ENCODE measurements at places on chromosomes 12 and 14.

- no peak for DNase-seq
Observed at GRCh38 chr12:76563061-76563460, 3.5 kb upstream of the OSBPL8 start.

GRCh38 chr14:100566119-100566518 lies 21.1 kb downstream of the BEGAIN start:
- no peak for DNase-seq

DNA sequence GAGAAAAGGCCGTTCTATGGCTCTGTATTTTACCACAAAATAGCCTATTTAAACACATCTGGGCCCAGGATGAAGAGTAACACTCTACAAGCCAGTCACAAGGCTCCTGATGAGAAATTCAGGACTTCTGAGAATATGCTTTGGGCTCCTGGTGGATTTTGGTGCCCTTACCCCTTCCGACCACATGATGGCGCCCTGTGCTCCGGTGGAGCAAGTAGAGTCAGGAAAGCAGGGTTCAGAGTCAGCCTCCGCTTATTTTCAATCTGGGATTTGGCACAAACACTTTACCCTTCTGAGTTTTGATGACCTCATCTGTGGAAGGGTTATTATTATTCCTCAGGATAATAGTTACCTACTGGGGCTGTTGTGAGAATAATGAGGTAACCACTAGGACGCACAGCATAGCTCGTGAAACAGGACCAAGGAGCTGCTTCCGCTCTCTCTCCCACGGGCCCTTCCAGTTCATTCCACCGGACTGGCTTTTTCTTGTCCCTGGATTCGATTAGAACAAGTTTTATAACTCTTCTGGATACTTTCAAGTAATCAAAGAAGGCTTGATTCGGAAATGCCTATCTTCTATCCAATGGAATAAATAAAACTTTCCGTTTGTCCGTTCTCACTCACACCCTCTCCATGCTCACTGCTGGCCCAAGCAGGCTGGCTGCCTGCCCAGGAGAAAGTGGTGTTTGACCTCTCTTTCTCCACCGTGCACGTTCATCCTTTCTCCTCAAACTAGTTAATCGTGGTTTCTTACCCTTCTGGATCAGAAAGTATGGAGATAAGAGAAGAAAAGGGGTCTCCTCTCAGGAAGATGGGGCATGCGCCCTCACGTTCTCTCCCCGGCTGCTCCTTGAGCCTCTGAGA lies 104.6 kb downstream of the GALC start:
- DNase-seq, result no peak

DNA sequence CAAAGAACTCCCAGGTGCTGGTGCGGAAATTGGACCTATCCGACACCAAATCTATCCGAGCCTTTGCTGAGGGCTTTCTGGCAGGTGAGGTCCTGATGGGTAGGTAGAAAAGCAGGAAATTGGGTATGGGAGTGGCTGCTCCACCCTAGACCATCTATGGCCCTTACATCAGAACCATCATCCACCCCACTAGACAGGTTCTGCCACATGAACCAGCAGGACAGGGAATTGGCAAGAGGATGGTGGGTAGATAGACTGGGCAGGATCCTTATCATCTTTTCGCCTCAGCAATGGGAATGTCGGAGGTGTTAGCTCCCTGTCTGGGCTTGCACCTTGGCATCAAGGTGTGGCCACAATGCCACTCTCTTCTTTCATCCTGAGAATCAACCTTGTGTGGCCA lies 23.5 kb downstream of the RDH12 start:
- DNase-seq, result no peak

DNA sequence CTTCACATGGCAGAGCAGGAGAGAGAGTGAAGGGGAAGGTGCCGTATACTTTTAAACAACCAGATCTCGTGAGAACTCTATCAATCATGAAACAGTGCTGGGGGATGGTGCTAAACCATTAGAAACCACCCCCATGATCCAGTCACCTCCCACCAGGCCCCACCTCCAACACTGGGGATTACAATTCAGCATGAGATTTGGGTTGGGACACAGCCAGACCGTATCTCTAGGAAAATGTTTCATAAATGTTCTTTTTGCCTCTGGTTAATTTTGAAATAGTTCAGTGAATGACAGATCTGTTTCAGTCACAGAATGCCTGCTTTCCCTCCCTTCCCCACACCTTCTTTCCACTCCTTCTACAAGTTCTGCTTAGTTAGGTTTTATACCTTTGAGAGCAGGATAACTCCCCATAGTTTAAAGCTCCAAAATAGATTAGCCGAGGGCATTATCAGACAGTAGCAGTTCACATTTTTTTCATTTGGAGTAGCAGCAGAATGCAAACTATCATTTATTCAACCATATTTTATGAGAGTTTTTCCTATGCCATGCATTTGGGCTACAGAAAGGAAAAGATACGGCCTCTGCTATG lies 27.1 kb downstream of the PELI2 start:
- no peak for DNase-seq

DNA sequence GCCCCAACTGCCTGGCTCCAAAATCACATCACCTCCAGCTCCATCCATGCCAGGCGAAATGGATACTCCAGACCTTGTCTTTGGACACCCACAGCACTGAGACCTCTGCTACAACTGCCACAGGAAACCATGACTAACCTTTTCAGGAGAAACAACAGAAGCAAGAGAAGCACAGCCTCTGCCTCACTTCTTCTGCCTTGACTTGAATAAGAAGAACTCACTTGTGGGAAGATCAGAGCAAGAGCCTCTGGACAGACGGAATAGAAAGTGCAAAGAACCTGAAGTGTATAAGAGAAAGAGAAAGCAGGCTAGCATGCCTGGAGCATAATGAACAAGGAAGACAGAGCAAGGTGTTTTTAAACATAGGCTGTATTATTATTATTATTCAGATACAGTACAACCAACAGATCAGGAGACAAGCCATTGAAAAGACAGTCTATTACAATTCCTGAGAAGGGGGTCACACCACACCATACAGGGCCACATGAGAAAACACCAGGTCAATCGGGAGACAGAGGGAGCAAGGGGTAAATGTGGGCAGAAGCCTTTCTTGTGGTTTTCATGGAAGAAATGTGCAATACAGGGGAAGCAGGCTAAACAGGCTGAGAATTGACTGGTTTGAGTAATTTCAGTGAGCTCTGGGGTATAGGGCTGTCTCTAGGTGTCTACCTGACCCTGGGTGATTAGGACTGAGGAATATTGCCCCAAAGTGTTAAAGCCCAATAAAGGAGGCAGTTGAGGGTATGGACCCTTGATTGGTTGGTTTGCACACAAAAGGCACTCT lies 7.4 kb upstream of the OR10P1 start:
- no peak for DNase-seq

DNA sequence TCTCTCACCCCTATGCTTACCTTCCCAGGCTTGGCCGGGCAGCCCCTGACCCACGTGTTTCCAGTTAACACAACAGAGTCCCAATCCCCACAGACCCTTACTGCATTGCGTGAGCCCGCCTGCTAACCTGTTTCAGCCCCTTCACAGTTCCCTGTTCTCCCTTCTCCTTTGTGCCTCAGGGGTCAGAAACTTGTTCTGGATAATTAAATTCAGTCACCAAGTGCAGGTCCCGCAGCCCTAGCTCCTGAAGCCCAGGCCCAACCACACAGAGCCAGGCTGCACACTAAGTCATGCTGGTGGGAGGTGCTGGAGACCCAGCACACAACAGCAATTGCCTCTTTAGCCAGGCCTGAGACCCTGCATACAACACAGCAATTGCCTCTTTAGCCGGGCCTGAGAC lies 9.6 kb downstream of the ISM2 start:
- DNase-seq, result no peak

DNA sequence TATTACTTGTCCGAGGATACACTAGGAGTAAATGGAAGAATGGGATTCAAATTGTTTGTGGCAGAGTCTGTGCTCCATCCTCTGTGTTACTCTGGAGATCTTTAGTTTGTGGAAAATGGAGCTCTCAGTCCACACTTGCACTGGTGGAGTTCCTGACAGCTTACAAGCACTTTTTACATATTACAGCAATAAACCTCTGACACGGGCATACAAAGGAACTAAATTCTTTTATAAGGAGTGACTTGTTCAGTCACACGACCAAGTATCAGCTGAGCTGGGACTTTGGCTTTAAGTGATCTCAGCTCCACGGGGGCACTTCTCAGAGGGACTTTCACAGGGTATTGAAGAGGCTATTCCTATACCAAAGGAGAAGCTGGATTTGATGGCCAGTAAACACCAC lies 417.5 kb downstream of the LRIG3 start:
- DNase-seq, result no peak

DNA sequence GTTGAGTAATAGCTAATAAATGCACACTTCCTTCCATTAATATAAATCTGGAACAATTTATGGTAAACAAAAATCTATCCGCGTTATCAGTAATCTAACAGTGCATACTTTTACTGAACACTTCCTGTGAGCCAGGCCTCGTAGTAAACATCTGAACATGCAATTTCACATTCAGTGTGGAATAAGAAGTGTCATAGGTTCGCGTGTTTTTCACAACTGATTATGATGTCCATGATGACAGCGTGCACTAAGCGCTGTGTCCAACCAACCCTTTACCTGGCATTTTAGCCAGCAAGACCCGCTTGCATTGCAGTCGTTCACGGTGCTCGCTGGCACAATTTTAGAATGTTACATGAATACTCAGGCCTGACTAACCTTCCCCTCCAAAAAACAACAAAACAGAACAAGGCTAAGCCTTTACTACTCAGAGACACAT lies 2.1 kb downstream of the PNMA1 start:
- no peak for DNase-seq

DNA sequence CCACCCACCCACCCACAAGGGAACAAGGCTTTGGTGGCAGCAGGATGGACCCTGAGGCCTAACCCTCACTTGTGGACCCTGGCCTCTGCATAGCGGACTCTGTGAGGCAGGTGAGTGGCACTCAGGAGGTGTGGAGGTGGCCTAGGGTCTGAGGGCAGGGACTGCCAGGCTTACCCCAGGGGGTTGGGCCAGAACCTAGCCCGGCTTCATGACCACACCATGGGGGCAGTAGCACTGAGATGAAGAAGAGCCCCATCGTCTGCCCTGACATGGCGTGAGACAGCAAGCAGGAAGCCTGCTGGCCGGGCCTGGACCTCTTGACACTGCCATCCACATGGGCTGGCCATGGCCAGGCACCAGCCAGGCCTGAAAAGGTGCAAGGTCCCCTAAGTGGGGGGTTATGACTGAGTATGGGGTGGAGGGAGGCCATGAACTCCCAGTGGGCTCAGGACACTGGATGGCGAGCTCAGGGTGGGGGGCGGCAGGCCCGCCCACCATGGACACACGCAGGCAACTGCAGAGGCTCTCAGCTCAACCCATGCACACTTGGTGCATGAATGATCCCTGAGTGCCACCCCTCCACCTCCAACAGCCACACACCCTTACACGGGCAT lies 29.3 kb downstream of the JAG2 start:
- no peak for DNase-seq

GRCh38 chr12:69524755-69525469 lies 54.7 kb downstream of the FRS2 start:
- DNase-seq, result no peak

- DNase-seq, result no peak
Observed at GRCh38 chr12:48122065-48122834, 3.1 kb downstream of the PFKM start.

DNA sequence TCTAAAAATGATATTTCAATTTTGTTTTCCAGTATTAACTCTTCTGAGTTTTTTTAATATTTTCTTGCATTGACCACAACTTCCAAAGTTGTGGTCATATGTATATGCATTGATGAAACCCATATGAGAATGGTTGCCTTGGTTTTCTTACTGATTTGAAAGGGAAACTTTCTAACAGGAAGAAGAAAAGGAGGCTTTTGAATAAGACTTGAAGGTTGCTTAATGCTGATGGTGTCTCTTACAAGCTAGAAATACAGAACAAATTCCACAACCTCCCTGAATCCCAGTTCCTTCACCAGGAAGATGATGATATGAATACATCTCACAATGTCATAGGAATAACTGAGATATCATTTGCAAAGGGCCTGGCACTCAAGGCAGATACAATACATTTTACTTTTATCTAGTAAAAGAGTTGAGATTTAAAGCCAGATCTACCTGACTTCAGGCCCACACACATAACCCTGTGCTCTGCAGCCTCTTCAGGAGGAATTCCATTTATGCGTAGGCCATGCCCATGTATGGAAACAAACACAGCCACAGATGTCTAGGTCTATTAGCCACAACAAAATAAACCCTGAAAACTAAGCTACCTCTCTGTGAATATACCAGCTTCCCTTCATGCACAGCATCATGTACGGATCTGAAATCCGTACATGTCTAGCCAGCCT lies 165.4 kb upstream of the PLEKHG7 start:
- no peak for DNase-seq

- no peak for DNase-seq
Observed at GRCh38 chr12:69998922-69999321, 173.9 kb downstream of the MYRFL start.

DNA sequence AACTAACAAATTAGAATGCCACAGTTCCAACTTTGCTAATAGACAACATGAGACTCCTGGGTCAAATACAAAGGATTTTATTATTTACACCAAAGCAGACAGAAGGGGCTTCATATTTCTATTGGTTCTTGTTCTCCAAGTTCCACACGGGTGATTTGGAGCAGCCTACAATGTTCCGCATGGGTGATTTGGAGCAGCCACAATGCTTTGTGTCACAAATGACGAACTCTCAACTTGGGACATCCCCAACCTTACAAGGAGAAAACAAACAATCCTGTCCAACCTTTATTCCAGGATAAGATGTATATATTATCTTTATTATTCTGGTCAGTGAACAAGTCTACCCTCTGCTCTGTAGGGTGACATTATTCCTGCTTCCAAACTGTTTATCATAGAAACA lies 694.3 kb upstream of the MGAT4C start:
- no peak for DNase-seq

DNA sequence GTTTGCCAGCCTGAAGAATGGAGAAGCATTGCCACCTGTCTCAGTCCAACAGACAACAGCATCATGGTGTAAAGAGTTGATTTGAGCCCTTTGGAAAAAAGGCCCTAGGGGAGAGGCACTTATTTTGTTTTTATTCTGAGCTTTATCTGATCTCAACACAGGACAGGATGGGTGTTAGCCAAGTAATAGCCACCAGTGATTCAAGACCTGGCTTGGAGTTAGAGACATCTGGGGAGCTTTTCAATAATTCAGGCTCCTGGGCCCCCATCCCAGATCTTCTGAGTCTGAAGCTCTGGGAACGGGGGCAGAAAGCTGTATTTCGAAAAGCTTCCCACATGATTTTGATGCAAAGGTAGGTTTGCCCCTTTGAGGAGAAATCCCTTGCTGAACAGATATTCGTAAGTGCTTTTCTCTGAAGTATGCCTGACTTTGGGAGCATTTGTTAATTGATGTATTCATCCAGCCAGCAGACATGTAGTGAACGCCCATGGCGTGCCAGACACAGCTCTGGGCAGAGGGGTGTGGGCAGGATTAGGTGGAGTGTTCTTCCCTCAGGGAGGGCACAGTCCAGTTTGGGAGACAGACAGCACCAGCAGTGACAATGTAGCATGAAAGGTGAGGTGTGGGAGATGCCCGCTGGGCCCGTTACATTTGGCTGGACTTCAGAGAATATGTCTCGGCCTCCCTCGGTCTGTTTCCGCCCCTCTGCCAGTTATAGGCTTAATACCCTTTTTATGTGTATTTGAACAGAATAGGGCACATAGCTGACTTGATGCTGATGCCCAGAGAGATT lies 72.5 kb downstream of the TSPAN9 start:
- DNase-seq, result no peak

- no peak for DNase-seq
Observed at GRCh38 chr12:63362791-63363190, 211.8 kb upstream of the AVPR1A start.

- DNase-seq, result no peak
Observed at GRCh38 chr12:7693793-7694192, 1.8 kb downstream of the GDF3 start.

Data from T-cell (primary cell).